Stimulated activated CD4-positive, alpha-beta T cell treated with anti-CD3 and anti-CD28 coated beads, Interleukin-4, amount 100 ng/mL, for 24 hours (primary cell): ENCODE measurements at places on chromosomes 11 and 22.

DNA sequence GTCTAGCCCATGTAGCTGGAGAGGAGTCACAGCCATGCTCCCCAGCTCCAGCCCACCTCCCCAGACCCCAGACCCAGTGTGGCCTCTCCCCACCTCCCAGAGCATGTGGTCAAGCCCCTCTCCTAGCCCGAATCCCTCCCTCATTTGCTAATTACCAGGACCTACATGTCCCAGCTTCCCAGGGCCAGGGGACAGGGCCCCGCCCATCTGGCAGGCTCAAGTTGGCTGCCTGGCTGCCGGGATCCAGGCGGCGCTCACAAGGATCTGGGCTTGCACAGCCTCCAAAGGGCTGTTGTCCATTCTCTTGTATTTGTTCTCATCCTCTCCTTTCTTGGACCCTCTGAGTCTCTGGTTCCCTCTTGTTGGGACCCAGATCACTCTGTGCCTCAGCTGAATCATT, 4.6 kb upstream of the MIF start:
- no peak for DNase-seq

- DNase-seq: no peak
Observed at GRCh38 chr11:46618837-46619236, 1.5 kb downstream of the ATG13 start.

GRCh38 chr11:45518141-45518832, 147.1 kb downstream of the CHST1 start:
- DNase-seq: no peak

DNA sequence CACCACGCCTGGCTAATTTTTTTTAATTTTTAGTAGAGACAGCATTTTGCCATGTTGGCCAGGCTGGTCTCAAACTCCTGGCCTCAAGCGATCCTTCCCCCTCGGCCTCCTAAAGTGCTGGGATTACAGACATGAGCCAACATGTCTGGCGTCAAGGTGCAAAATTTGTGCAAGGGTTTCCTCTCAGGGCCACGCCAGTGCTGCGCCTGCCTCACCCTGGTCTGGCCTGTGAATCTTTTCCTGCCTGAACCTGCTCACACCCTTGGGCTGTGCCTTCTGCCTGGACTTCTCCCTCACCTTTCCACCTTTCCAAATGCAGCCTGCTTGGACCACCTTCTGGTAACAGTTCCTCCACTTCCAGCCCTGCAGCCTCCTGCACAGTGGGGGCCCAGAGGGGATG, 43.4 kb downstream of the MCM5 start:
- DNase-seq: no peak

- DNase-seq: no peak
Observed at GRCh38 chr11:105054723-105055493, 9.8 kb upstream of the CARD16 start.

- no peak for DNase-seq
Observed at GRCh38 chr11:42837994-42838393, 473.8 kb upstream of the API5 start.

DNA sequence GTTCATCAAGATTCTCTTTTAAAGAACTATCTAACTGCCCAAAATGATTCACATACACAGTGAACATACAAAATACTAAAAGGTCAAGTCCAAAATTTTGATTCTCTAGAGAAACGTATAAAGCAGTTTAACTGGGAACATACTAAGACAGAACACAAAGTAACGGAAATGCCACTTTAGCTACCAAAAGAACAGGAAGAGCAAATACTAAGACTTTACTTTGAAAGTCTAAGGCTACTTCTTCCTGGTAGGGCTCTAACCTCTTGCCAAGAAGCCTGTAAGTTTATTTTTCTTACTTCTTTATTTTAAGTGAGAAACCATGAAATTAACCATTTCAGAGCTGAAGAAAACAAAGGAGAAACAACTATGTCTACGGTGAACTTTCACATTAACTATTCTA, 6.2 kb downstream of the PICALM start:
- DNase-seq: no peak

- DNase-seq: no peak
Observed at GRCh38 chr22:21594865-21595452, 27.4 kb downstream of the UBE2L3 start.

GRCh38 chr11:114193730-114194679, 102.2 kb upstream of the NNMT start:
- no peak for DNase-seq

GRCh38 chr11:93034031-93034722, 64.7 kb downstream of the MTNR1B start:
- no peak for DNase-seq

GRCh38 chr11:73218830-73219215, 742 bp downstream of the P2RY2 start:
- no peak for DNase-seq

GRCh38 chr11:132300283-132300682, 929.9 kb downstream of the NTM start:
- no peak for DNase-seq

GRCh38 chr22:19448076-19448607, 631 bp upstream of the C22orf39 start:
- DNase-seq: no peak

- DNase-seq: no peak
Observed at GRCh38 chr11:57680552-57680874, 12.6 kb downstream of the ZDHHC5 start.

DNA sequence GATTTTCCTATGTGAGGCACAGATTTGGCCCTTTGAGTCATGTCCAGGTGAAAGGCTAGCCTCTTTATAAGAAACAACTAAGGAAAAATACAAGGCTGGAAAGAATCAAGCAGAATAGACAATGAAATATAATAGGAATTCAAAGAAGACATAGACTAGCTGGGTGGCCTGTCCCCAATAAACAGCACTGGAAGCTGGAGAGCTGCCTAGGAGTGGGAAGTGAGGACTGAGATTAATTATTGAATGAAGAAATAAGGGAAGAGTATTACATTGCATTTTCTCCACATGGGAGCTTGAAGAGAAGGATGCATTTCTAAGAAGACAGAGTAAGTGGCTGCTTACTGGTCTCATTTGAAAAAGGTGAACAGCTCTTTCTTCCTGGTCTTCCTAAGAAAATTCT, 100.0 kb downstream of the CCDC34 start:
- DNase-seq: no peak

- no peak for DNase-seq
Observed at GRCh38 chr22:50114221-50115021, 24.6 kb downstream of the MOV10L1 start.

GRCh38 chr11:9575260-9576240, 2.1 kb downstream of the WEE1 start:
- DNase-seq: no peak

DNA sequence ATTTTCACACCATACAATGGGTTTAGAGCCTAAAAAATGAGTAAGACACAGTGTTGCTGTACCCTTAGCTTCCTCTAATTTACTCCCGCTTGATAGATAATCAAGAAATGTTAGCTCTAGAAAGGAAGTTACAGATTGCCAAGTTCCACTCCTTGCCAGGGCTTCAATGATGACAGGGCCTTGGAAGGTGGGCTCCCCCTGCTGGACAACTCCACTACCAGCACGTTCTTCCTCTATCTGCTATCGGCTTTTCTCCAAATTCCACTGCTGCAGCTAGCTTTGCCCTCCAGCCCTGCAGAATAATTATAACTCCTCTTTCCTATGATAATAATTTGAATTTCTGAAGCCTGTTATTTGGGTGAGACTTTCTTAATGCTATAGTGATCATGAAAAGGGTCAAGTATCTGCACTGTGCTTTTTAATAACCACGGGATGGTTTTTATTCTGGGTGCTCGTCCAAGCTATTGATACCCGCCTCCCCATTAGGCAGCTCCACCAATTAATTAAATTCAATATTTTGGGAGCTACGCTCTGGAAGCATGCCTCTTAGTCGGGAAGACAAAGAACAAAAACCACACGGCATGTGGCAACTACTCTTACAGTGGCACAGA, 9.0 kb downstream of the SYN3 start:
- peak; percentile 64 for DNase-seq

- DNase-seq: no peak
Observed at GRCh38 chr11:27217948-27218420, 145.0 kb downstream of the CCDC34 start.

DNA sequence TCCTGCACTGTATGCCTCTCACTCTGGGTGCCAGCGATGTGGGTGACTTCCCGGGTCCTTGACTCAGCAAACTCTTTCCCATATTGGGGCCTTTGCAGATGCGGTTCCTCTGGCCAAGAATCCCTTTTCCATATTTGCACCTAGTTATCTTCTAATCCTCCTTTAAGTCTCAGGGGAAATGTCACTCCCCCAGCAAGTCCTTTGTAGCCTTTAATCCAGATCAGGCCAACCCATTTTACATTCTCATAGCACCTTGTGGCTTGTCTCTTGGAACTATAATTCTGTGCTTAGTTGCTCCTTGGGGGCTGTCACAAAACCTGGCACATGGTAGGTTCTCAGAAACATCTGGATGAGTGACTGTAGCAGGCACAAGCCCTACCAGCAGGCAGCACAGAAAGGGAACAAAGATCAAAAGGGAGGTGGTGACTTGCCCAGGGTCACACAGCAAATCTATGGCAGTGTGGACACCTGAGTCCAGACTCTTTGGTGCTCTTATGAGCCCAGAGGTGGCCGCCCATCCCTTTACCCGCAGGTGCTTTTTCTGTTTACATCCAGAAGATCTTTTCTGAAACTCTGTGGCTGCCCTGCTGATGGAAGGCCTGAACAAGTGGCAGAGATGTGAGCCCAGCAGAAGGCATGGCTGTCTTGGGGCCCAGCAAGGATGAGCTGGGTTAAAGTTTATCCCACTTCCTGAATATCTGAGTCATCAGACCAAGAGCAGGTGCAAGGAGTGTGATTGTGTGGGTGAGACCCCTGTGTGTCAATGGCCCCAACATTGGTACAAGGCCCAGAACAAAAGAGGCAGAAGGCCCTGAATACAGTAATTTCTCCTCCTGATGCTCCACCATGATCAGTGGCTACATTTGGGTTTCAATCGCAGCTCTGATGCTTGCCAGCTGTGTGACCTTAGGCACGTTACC, 78.6 kb upstream of the GRK3 start:
- DNase-seq: no peak

GRCh38 chr11:37504921-37505320, 906.9 kb upstream of the RAG2 start:
- no peak for DNase-seq

DNA sequence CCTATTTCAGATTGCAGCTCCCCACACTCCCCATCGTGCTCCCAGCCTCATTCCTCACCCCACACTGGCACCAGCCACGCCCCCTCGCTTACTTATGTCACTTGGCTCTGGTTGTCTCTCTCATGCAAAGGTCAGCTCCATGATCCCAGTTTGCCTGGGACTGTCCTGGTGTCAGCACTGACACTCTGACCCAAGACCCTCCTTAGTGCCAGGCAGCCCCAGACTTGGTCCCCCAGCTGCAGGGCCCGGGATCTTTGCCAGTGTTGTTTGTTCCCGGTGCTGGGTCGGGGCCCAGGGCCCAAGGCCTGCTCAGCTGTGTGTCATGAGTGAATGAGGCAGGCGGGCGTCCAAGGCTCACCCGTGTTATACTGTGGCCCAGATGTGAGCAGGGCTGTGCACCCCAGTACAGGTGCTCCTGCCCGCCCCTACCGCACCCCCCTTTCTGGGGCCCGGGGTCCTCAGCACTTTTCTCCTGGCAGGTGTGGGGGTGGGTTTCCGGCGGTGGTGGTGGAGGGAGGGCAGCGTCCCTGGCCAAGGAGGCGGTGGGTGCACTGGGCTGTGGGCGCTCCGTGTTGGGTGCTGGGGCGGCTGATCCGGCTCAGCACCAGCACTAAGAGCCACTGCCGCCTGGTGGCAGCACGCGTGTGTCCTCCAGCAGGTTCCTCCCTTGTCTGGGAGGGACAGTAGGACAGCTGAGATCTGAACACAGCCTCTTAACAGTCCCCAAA, 19.5 kb downstream of the IL17REL start:
- peak; percentile 73 for DNase-seq

DNA sequence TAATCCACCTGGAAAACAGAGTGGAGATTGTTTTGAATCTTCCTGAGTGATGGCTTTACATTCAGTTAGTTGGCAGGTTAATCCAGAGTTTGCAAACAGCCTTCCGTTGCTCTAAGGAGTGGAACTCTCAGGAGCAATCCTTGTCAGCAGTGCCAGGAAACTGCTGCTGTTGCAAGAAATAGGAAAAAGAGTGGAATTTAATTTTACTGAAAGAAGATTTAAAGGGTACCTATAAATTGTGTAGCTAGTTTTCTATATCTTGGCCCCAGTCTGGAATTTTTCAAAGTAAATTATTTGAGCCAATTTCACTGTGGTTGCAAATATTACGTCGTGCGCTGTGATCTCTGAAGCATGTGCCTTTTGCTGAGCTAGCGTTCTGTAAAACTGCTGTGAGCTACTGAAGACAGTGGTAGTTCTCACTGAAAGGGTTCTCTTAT, 55.5 kb upstream of the SLC5A12 start:
- DNase-seq: no peak

GRCh38 chr11:65430406-65431217, 8.0 kb downstream of the NEAT1 start:
- no peak for DNase-seq

- DNase-seq: no peak
Observed at GRCh38 chr11:30508594-30508993, 77.6 kb downstream of the MPPED2 start.

DNA sequence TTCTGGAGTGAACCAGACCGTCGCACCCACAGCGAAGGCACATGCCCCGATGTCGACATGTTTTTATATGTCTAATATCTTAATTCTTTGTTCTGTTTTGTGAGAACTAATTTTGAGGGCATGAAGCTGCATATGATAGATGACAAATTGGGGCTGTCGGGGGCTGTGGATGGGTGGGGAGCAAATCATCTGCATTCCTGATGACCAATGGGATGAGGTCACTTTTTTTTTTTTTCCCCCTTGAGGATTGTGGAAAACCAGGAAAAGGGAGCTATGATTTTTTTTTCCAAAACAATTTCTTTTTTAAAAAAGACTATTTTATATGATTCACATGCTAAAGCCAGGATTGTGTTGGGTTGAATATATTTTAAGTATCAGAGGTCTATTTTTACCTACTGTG, 49.2 kb upstream of the OR4B1 start:
- no peak for DNase-seq

DNA sequence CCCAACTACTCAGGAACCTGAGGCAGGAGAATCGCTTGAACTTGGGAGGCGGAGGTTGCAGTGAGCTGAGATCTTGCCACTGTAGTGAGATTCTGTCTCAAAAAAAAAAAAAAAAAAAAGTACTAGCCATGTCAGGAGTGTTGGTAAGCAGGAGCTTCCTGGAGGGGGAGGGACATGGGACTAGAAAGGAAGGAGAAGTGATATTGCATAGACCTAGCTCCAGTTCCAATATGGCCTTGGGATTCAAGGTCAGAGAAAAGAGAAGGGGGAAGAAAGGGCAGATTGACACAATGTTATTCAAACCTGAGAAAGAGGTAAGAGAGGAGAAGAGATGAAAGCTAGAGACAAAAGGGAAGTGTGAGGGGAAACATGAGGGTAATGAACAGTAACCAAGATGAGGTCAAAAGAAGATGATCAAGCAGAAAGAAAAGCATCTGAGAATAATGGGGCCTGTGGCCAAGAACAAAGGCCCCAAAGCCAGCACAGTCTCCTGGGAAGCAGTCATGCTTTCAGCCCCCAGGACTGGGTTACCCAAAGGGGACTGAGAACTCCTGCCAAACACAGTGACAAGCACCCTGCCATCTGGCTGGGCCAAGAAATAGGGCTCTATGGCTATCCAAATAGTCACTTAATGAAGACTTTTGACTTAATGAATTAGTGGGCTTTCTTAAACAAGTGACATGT, 51.7 kb upstream of the FTH1 start:
- DNase-seq: no peak
